Stimulated activated CD8-positive, alpha-beta memory T cell treated with anti-CD3 and anti-CD28 coated beads, Interleukin-15, amount 100 ng/mL, for 1 hour (primary cell): ENCODE measurements at places on chromosomes 1 and 21.

GRCh38 chr21:25079053-25079452 lies 528.2 kb downstream of the MRPL39 start:
- no peak for DNase-seq

GRCh38 chr1:86914998-86915736 lies 732 bp downstream of the HS2ST1 start:
- DNase-seq, result peak; percentile 19

DNA sequence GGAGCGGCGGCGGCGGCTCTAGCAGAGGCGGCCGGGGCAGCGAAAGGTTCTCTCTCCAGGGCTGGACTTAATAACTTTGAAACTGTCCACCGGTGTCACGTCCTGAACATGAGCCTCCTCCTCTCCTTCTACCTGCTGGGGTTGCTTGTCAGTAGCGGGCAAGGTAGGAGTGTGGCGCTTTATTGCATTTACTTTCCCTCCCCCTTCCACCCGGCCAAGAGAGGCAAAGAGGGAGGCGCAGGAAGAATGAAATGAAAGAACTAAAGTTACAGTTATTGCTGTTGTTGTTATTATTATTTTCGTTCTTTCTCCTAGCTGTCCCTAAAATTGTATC lies 214 bp downstream of the NCAM2 start:
- DNase-seq, result no peak

DNA sequence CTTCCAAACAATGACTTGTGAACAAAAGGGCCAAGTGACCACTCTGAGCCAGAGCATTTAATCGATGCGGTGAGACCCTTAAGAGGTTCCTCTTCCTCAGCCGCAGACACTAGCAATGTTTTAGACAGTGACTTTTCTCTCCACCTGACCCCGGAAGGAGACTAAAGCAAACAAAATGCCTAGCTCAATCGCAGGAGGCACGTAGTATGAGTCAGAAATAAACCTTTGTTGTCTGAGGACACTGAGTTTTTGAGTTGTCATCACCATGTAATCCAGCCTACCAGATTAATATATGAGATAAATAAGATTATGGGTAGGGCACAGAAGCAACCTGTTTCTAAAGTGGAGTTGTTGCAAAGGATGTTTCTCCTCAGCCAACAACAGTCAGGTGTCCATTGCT lies 326.2 kb upstream of the DUSP10 start:
- no peak for DNase-seq

DNA sequence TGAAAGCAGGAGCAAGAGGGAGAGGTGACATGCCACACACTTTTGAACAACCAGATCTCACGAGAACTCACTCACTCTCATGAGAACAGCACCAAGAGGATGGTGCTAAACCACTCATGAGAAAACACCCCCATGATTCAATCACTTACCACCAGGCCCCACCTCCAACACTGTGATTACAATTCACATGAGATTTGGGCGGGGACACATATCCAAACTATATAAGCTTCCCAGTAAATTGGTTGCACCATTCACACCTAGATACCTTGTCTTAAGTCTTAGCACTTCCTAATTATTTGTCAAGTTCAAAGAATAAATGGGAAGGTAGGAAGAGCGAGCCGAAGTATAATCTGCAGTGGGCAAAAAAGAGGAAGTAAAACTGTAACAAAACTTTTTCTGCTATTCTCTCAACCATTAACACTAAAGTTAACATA lies 34.3 kb downstream of the AMY1C start:
- no peak for DNase-seq
